ENCODE measurements at places on chromosomes 16 and 17.

GRCh38 chr17:41404024-41404671, 6.7 kb upstream of the KRT31 start:
- DNase-seq, result no peak

DNA sequence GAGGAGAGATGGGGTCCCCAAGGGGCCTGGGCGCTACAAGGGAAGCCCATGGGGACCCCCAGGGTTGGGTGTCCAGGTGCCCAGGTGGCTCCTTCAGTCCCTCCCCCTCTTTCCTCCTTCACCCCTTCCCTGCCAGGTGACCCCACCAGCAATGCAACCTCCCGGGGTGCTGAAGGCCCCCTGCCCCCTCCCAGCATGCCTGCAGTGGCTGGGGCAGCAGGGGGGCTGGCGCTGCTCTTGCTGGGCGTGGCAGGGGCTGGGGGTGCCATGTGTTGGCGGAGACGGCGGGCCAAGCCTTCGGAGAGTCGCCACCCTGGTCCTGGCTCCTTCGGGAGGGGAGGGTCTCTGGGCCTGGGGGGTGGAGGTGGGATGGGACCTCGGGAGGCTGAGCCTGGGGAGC, 4.0 kb downstream of the EFNB3 start:
- DNase-seq, result no peak

DNA sequence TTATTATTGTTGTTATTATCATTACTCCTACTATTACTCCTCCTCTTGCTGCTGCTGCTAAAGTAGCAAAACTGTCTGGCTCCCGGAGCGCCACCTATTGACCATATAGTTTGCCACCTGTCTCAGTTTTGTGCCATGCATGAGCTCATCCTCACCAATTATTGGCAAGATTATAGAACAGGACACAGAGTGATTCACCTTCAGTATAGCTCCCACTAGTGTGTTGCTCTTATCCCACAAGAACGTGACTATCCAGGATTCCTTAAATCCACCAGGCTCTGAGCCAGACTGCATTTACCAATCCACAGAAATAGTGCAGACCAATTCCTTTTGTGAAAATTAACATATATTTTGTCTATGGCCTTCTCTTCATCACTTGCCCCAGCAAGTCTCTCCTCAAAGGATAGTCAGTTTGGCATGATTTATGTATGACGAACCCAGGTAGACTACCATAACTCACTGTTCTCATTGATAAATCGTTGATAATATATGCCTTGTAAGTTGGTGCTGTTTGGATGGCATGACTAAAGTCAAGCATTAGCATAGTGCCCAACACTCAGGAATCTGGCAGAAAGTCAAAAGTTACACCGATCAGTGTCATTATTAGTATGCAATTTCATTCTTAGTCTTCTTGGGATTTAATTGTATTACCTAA, 405.5 kb upstream of the HSBP1 start:
- DNase-seq, result no peak

GRCh38 chr16:67658849-67659674, 998 bp downstream of the ACD start:
- no peak for DNase-seq

GRCh38 chr17:74002241-74002640, 201.2 kb upstream of the RPL38 start:
- DNase-seq, result no peak
